ENCODE measurements at places on chromosomes 7 and 10.

DNA sequence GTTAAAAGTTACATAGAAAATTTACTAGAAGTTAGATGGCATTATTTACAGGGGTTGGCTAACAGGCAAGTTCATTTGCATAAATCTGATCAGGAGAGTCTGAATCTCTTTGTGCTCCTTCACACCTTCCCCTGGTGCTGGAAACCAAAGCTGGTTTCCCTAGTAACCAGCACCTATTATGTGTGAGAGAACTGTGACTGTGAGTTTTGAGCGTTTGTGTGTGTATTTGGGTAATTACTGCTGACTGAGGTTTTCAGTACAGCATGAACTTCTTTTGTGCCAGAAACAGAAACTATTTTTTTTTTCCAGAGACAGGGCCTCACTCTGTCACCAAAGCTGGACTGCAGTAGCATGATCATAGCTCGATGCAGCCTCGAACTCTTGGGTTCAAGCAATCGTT lies 10.3 kb upstream of the IFIT1B start:
- no peaks in the 10 kb centered on the region for H3K36me3 ChIP-seq
- no peak for DNase-seq
- no peak overlapping the region for H3K27ac ChIP-seq
- H3K27me3 ChIP-seq = no peaks in the 10 kb centered on the region

DNA sequence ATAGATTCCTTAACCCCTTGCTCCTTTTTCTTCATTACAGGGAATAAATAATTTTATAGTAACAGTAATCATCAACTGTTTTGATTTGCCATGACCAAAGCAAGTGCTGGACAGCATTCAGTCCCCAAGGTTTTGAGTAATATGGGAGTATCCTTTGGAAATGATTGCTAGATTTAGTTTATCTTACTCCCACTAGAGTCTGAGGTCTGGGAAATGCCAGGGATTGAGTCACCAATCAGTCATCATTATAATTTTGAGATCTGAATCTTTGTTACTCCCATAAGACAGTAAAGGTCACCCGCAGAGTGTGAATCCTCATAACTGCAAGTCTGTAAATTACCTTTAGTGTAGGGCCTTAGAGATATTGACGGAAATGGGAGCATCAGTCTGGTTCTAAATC lies 133.7 kb upstream of the SEMA3E start:
- H3K27ac ChIP-seq = no peak overlapping the region
- no peaks in the 10 kb centered on the region for H3K4me1 ChIP-seq
- H3K36me3 ChIP-seq = no peaks in the 10 kb centered on the region
- no peaks in the 10 kb centered on the region for H3K27me3 ChIP-seq
- no peak for DNase-seq
- H3K4me3 ChIP-seq = no peak overlapping the region

GRCh38 chr7:142485617-142486226 lies 227.9 kb upstream of the PRSS58 start:
- H3K27ac ChIP-seq = no peak overlapping the region
- H3K4me1 ChIP-seq = no peaks in the 10 kb centered on the region
- H3K36me3 ChIP-seq = no peaks in the 10 kb centered on the region
- H3K27me3 ChIP-seq = no peaks in the 10 kb centered on the region
- no peak for DNase-seq

GRCh38 chr7:131431756-131432155 lies 104.1 kb downstream of the MKLN1 start:
- H3K4me1 ChIP-seq = no peaks in the 10 kb centered on the region
- no peak overlapping the region for H3K4me3 ChIP-seq
- DNase-seq = no peak
- H3K27ac ChIP-seq = no peak overlapping the region
- no peaks in the 10 kb centered on the region for H3K27me3 ChIP-seq
- no peaks in the 10 kb centered on the region for H3K36me3 ChIP-seq

DNA sequence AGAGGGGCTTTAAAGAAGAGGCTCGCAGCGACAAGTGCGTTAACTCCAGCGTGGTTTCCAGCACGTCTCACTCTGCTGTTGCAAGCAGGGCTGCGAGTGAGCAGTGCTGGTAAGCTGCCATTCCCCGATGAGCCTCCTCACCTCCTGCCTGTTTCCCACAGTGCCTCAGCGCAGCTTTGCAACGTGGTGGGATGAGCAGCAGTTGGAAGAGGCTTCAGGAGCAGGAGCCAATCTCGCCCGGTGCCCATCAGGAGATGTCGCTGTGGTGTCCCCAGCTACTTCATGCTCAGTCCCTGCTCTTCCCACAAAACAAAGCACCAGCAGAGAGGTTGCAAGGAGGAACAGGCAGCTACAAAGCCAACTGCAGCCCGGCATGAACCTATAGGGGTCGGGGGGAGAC lies 2.4 kb upstream of the ADARB2 start:
- H3K36me3 ChIP-seq = no peaks in the 10 kb centered on the region
- H3K27me3 ChIP-seq = peaks cover 30% of the 10 kb centered on the region
- no peak overlapping the region for H3K4me3 ChIP-seq
- H3K4me1 ChIP-seq = no peaks in the 10 kb centered on the region
- H3K27ac ChIP-seq = no peak overlapping the region
- no peak for DNase-seq

GRCh38 chr7:34677491-34677890 lies 19.5 kb downstream of the NPSR1 start:
- no peaks in the 10 kb centered on the region for H3K36me3 ChIP-seq
- H3K4me1 ChIP-seq = no peaks in the 10 kb centered on the region
- DNase-seq = no peak
- no peak overlapping the region for H3K4me3 ChIP-seq

All from colonic mucosa (tissue), 4 donors.